ENCODE measurements at places on chromosomes 4 and X.

- no peak for DNase-seq
These were observed 5.9 kb downstream of the EMCN start for GRCh38 chr4:100511896-100512295.

DNA sequence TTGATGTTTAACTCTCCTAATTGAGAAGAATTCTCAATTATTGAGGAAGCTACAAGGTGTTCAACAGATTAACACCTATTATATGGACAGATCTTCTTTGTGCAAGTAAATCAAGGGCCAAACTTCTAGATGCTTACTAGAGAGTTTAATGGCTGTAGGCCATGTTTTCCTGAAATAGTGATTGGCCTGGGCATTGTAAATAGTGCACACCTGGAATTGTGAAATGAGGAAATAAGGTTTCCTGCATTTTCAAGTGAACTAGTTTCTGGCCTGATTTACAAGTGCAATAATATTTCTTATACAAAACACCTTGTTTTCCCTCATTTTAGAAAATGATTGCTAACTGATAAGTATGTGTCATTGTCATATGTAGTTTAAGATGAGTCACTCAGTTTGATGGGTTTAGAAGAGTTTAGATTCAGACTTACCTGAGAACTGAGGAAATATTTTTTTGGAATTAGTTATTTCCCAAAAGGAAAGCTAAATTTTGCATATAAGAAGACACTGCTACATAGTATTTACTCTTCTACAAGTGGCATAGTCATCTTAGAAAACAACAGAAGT is 21.2 kb downstream of the AFF1 start:
- no peak for DNase-seq

GRCh38 chr4:112130906-112131305 is 14.3 kb upstream of the FAM241A start:
- DNase-seq: no peak

- DNase-seq: no peak
These were observed 7.5 kb downstream of the KLHL15 start for GRCh38 chrX:24019448-24019847.

GRCh38 chr4:4820261-4820660 is 39.2 kb upstream of the MSX1 start:
- no peak for DNase-seq

DNA sequence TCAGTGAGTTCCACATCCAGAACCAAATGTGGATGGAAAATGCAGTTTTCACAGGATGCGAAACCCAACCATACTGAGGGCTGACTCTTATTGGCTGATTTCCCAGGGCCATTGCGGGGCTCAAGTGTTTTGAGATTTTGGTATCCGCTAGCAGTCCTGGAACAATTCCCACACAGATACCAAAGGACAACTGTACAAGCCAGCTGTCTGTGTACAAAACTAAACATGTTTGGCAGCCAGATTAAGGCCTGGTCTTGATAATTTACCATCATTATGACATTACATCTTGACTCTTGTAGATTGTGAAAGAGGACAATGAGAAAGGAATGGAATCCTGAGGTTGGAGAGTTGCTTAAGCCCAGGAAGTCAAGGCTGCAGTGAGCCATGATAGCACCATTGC is 121.9 kb downstream of the DKK2 start:
- DNase-seq: no peak

DNA sequence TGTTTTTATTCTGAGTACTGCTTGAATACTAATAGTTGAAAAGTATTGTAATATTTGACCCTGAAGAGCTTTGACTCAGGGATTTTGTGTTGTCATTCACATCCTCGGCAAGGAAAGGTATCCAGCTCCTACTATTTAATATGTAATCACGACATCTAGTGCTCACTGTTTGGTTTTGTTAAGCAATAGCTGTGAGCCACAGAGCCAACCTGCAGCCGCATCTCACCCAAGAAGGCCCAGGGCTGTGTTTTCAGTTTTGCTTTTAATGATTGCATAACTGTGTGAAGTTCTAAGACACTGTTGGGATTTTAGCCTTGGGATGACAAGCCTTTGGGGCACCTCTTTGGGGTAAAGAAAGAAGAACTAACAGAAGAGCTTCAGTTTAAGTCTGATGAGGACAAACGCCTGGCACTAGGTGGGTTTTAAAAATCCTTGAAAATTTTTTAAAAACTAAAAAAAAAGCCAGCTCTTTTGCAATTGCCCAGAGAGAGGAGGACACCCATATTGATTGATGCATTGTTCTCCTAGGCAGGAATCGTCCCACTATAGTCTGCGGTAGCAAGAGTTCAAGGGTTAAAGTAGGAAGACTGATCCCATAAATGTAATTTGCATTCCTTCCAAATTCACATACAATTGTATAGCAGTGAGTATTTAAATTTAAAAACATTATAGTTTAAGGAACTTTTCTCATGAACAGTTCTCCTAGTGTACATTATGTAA is 157.8 kb downstream of the RELL1 start:
- no peak for DNase-seq

- no peak for DNase-seq
These were observed 716.1 kb upstream of the INTU start for GRCh38 chr4:126916626-126917140.

DNA sequence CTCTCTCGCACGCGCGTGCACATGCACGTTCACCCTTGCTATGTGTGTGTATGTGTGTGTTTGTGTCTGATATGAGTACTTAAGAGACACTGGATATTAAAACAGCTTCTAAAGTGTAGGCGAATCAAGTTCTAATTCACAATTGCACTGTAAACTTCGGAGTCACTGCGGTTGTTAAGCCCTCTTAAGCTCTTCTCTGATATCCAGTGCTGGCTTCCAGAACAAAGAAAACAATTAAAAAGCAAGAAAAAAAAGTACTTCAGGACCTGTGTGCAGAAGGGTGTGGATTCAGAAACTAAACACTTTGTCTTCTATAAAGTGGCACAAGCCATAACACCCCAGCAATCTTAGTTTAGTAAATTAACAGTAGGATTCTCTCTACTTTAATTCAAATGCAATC is 300.2 kb downstream of the PCDH7 start:
- DNase-seq: no peak

DNA sequence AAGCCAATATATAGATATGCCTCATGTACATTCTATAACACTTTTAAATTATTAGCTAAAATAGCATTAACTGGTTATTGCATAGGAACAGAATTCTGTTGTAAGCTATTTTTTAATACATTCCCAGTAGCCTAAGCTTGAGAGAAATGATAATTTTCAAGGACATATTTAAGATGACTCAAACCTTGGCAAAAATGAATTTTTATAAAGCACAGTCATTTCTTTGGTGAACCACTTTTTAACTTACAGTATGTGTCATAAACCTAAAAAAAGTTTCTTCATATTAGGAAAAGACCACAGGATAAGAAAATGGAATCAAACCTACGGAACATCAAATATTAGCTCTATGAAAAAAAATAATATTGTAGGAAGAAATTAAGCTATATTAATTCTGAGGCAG is 986.3 kb downstream of the STIM2 start:
- DNase-seq: no peak

DNA sequence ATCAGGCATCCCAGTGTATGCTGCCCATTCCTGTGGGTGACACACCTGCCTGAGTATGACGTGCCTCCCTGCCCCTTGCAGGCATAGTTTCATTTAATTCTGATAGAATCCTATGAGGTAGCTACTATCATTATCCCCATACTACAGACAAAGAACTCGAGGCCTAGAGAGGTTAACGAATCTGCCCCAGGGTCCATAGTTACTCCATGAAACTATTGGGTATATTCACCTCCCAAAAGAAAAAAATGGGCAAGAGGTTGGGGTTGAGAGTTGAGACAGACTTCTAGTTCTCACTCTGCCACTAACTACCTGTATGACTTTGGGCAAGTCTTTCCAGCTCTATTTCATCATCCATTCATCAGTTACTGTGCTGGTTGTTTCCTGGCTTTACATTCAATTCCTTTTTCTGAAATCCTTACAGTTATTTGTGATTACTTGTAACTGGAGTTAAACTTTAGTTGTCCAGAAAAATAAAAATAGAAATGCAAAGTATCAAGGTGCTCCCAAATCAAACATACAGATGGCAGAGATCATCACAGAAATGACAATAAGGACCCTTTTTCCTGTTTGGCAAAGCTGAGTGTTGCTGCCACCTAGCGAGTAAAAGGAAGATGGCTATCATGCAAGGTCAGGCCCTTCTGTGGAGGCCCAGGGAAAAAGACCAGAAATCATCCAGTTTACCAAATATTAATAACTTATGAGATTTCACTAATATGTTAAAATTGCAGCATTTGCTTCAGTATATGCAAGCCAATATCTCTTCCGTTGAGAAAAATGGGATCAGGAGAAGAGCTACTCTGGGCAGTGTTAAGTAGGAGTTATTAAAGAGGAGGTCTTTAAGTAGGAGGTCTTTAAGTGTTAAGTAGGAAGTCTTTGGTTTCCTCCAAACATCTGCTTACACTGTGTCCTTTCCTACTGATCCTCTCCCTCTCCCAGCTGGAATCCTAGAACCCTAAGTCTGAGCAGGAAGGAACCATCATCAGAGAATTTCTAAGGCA is 17.1 kb upstream of the MAP7D3 start:
- DNase-seq: no peak
